Activated naive CD8-positive, alpha-beta T cell treated with anti-CD3 and anti-CD28 coated beads for 36 hours (primary cell): ENCODE measurements at places on chromosomes 4 and X.
A peak's percentile ranks its signal among the peaks of the same experiment; 100 is the strongest.

GRCh38 chr4:182978152-182978827 is 61.1 kb upstream of the DCTD start:
- no peak for DNase-seq

- DNase-seq = no peak
These were observed 65.8 kb downstream of the TAPT1 start for GRCh38 chr4:16160457-16160856.

DNA sequence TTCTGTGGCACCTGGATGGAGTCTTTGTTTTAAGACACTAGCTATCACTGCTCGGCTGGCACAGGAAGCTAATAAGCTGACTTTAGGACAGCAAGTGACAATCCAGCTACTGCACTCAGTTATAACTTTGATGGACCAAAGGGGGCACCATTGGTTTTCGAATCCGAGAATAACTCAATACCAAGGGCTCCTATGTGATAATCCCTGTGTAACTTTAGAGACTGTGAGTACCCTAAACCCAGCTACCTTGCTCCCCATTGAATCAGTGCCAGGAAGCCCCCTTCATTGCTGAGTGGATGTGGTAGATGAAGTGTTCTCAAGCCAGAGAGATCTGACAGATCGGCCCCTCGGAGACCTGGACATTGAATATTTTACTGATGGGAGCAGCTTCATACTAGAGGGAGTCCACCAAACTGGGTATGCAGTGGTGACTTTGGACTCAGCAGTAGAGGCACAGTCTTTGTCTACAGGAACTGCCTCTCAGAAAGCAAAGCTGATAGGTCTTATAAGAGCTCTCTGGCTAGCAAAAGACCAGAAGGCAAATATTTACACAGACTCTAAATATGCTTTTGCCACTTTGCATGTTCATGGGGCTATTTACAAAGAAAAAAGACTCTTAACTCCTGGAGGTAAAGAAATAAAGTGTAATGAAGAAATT is 35.5 kb upstream of the UGT2B7 start:
- no peak for DNase-seq

DNA sequence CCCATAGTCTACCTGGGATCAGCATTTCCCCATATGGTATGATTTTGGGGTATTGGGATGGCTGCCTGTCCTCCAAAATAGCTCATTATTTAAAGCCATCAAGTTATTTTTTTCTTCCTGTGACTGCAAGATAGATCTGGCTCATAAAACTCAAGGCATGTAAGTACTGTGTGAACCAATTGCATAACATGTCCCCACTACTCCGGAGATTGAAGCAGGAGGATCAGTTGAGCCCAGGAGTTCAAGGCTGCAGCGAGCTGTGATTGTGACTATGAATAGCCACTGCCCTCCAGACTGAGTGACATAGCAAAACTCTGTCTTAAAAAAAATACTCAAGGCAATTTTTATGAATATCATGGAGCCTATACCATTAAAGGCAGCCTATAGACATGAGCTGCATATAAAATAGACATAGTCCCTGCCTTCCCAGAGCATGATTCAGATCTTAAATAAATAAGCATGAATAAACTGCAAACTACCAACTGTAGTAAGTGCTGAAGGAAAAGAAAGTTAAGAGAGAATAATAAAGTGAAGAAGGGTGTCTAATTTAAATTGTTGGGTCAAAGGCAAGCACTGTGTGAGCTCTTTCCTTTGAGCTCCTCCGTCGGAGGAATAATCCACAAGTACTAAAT is 16.9 kb upstream of the MMAA start:
- DNase-seq = no peak

- no peak for DNase-seq
These were observed 63.7 kb upstream of the WDFY3 start for GRCh38 chr4:85030156-85030555.

DNA sequence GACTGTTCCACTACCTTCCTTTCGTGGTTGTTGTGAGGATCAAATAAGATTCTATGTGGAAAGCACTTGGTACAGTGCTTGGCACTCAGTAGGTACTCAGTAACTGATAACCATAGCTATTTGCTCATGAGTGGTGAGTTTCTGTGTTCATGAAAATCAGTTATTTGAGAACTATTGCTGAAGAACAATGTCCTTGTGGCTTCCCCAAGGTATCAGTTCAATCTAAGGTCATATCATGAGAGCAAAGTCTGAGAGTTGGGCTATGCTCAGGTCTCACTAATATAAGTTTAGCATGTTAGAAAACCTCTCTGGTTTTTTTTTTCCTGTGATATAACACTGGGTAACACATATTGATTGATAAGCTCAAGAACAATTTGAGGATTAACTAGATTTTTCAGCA is 147.8 kb downstream of the GRIA3 start:
- DNase-seq = no peak

GRCh38 chr4:6914448-6914847 is 4.8 kb downstream of the TBC1D14 start:
- DNase-seq = no peak

DNA sequence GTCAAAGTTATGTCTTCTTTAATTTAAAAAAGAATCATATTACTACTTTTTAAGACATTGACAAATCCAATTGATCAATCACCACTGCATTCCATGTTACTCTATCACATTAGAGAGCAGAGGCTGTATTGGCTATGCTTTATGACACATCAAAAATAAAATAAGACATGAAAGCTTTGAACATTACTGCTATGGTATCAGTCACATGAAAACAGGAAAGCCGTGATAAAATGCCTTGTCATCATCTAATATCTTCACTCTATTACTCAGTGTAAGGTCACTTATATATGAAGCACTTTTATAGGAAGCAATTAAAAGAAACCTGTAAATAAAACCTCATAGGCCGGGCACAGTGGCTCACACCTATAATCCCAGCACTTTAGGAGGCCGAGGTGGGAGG is 27.7 kb upstream of the CEP135 start:
- DNase-seq = no peak

- DNase-seq = no peak
These were observed 54.6 kb upstream of the CLDN34 start for GRCh38 chrX:9912351-9913145.

- DNase-seq = no peak
These were observed 86.8 kb downstream of the DIAPH2 start for GRCh38 chrX:96771486-96771885.

DNA sequence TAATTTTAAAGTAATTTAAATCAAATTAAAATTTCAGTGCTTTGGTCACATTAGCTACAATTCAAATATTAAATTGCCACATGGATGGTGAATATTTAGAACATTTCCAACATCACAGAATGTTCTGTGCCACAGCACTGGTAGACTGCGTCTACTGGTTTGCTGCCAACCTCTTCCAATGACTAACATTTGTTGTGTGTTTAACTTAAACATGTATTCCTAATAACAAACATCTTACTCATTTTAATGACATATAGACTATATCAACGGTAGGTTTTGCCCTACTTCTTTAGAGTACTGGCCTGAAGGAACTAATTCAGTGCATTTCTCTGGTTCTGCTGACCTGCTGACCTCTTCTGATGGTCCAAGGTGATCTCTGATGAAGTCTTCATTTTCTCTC is 157.6 kb downstream of the DCK start:
- DNase-seq = no peak

GRCh38 chrX:151870602-151871001 is 42.1 kb upstream of the MAGEA4 start:
- DNase-seq = no peak

DNA sequence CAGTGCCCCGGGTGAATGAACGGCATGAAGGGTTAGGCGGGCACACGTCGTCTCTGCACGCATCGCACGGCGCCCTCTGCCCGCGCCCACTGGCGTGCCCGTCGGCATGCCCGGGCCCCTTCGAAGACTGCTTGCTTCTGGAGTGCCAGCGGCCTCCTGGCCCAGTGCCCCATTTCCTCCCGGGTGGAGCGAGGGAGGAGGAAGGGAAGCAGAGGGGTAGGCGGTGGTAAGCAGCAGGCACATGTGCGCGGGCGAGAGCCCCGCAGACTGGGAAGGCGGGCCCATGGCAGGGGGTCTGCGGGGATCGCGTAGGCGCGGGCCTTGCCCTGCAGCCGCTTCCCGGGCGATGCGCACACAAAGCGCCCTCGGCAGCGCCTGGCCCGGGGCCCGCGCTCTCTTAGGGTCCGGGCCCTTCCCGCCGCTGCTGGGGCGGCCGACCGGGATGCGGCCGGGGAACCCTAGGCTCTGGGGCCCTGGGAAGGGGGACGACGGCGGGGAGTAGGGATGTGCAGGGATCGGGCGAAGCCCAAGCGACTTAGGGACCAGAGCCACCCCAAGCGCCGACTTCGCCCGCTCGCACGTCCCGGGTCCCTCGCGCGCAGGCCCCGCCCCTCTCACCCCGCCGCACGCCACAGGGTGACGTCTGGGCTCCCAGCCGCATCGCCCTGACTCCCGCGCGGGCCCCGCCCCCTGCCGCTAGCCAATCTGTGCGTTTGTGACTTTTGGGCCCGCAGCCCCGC is 866 bp upstream of the EMD start:
- peak; percentile 40 for DNase-seq

DNA sequence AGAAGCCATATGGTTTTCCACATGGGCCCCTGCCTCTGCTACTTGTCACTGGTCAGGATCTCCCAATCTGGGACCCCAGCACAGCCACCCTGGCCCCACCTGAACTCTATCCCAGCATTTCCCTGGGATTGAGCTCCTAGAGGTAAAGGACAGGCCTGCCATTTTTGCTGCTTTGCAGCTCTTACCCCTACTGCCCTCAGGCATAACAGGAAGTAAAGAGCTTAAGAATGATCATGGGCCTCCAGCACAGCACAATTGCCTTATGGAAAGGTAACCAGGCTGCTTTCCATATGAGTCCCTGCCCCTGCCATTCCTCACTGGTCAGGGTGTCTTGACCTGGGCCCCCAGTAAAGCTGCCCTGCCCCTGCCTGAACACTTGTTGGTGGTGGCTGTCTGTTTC is 254.9 kb upstream of the ZCCHC13 start:
- no peak for DNase-seq

DNA sequence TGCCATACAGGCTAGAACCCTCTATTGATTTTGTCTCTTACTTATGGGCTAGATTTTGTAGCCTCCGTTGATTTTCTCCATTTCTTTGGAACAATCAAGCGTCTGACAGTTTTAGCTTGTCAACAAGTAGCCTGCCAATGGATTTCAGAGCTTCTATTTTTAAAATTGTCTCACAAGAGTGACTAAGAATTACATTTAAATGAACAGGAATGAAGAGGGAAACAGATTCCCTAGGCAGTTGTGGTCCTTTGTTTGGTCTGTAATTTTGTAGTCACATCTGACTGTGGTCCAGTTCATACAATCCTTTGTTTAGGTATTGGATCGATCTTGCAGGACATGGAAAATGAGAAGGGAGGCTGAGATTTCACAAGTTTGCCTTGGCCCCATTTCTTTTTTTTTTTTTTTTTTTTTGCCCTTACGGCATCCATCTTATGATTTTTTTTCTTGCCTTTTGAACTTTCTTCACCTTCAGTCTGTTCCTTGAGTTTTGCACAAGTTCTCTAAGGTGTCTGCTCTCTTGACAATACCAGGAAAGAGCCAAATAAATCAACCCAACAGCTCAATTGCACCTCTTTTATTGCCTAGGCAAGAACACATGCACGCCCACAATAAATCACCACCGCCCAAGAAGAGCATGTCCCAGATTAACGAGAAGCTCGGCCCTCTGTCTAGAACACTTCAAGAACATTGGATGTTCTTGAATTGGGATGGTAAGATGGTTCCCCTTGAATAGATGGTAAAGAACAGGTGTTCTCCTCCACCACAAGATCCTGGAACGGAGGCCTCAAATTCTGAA is 86.5 kb upstream of the EGFL6 start:
- DNase-seq = no peak

DNA sequence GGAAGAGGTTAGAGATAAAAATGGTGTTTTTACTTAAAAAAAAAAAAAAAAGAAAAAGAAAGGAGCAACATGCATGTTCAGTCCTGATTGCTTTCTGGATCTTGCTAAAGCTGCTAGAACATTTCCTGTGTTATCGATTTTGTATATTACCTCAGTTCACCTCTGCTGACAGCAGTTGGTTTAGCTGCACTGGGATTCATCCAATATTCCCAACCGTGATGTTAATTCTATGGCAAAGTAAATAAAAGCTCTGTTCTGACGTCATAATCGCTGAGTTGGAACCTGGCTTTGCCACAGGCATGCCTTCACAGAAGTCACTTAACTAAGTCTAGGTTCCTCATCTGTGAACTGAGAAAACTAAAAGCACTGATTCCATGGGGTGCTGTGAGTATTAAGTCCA is 90.7 kb upstream of the SORBS2 start:
- no peak for DNase-seq

DNA sequence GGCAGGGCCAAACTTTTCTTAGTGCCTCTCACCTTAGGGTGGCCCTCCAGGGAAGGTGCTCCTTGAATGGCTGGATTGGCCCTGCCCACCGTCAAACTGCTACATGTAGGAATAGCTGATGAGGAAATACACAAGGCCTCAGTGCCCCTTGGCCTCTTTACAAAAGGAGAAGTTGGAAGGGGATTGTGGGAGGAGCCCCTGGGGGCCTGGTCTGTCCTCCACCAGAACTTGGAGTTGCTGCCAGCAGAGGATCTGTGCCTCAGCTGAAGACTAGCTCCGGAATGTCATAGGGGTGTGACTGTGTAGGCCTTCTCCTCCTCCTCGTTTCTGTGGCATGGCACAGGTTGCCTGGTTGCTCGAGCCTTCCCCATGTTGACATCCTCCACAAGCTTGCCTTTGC is 142.7 kb downstream of the AMMECR1 start:
- no peak for DNase-seq

DNA sequence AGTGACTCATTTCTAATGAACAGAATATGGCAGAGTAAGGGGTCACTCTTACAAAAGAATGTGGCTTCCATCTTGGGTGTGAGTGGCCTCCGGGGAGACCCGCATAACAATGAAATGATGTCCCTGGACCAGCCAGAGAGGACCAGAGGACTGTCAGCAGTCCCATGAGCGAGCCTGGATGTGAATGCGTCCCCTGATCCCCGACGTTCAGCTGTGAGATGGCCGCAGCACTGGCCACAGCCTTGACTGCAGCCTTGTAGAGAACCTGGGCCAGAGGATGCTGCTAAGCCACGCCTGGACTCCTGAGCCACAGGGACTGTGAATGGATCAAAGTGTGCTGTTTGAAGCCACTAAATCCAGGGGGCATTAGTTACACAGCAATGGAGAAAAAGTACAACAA is 53.8 kb downstream of the MTNR1A start:
- DNase-seq = no peak

DNA sequence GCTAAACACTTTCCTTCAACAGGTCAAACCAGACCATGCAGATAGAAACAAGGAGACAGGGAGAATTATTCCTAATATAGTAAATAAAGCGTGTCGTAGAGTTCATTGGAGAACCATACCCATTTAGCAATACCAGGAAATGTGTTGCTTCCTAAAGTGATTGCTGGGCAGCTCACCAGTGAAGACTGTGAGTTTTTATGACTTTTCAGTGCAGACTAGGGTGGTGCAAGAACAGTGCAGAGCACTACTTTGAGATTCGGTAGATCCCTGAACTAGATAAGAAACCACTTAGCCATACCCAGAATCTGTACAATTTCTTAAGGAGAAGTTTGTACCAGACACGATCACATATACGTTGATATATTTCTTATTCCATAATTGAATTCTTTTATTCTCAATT is 87.4 kb downstream of the EMCN start:
- DNase-seq = no peak

GRCh38 chr4:101948951-101949350 is 158.4 kb downstream of the BANK1 start:
- no peak for DNase-seq
